Epithelial cell of esophagus (primary cell): ENCODE measurements at places on chromosomes 16 and 17.
A peak's percentile ranks its signal among the peaks of the same experiment; 100 is the strongest.

DNA sequence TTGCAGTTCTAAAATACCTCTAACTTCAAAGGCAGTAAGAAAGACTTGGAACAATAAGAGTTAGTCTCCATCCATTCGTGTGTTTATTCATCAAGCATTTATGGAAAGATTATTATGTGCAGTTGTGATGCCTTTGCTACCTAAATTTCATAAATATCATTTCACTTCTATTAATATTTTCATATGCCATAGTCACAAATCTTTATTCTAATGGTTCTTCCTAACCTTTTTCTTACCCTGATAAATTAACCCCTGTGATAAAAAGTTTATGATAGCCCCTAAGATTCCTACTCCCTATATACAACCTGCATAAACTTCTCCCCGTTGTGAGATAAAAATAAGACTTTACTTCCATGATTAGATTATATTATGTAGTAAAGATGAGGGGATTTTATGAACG, 94.9 kb downstream of the BRIP1 start:
- DNase-seq: no peak

DNA sequence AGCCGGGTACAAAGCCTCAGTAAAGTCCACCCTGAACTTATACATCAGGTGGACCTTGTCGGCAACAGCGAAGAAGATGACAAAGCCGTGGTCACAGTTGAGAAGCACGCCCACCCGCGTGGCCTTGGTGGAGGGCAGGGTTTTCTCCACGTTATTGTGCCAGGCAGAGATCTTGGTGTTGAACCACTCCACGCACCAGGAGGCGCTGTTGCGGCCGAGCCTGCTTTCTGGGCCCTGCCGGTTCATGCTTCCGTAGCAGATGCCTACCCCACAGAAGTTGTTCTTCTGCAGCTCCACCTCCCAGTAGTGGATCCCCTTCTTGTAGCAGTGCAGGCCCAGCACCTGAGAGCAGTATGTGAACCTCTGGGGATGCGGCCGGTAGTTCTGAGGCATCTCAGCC, 22.1 kb downstream of the TRIM25 start:
- no peak for DNase-seq

DNA sequence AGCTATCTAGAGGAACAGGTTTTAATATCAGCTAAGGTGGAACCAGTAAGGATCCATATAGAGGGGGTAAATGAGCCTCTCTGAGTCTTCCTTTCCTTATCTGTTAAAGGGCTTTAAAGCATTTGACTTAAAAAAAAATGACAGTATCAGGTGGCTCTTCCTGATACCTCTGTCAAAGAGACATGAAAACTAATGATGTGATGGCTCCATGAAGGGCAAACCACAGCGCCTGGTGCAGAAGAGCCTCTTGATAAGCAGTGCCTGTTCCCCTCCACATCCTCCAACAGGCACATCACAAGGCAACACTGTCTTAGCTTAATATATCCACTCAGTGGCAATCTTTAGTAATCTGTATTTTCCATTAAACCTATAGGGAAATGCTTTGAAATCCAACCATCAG, 68.9 kb downstream of the USP31 start:
- DNase-seq: no peak

- no peak for DNase-seq
Measured at GRCh38 chr16:55249936-55250335, 74.1 kb upstream of the IRX6 start.

DNA sequence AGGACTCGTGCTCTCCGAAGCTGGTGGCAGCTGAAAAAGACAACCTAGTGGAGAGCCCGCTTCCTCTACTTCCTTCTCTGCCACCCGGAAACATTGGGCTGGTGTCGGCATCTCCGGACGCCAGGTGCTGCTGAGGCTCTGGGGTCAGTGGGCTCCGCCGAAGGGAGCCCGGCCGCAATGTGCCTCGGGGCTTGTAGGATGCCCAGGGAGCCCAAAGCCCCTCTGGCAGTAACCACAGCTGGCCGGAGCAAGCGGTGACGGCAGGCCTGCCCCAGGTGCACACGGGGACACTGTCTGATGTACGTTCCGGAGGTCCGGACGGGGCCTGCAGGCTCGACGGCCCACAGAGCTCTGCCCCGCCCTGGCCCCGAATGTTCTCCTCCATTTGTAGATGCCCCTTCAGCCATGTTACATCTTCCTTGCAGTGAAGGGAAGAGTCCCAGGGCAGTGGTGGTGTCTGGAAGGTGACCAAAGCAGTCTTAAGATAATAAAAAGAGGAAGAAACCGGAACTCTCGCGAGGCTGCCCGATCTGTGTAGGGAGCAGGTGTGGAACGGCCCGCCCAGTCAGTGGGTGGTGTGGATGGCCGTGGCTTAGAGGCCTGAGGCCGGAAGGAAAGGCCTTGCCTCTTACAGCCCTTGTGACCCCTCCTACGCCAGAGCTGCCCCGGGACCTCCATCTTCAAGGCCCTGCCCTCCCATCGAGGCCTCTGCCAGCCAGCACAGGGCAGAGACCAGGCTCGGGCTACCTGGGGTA, 22.6 kb downstream of the NDUFAF8 start:
- no peak for DNase-seq

DNA sequence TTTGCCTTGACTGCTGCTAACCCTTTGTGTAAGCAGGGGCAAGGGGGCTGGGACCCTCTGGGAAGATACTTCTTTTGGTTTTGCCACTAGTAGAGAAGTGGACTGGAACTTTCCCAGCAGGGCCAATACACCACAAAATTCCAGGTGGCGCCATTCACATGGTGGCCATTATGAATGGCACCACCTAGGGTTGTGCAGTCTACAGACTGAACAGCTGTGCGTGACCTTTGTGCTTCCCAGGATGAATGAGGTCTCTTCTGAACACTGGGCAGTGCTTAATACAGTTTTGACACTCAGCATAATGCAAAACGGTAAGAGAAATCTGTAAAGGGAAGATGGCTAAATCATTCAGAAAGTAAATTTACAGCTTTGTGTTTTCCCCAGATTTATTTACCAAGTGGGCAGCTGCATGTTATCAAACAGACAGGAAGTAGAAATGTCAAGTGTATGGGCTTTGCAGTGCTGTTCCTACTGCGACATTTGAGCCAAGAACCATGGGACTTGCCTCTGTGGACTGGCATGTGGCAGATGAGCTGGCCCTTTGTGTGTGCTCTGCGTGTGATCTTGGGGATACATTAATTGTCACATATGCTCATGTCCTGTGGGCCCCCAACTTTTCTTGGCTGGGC, 9.2 kb downstream of the SYT17 start:
- no peak for DNase-seq

GRCh38 chr17:82924812-82925211, 85.0 kb upstream of the ZNF750 start:
- DNase-seq: peak; percentile 23

DNA sequence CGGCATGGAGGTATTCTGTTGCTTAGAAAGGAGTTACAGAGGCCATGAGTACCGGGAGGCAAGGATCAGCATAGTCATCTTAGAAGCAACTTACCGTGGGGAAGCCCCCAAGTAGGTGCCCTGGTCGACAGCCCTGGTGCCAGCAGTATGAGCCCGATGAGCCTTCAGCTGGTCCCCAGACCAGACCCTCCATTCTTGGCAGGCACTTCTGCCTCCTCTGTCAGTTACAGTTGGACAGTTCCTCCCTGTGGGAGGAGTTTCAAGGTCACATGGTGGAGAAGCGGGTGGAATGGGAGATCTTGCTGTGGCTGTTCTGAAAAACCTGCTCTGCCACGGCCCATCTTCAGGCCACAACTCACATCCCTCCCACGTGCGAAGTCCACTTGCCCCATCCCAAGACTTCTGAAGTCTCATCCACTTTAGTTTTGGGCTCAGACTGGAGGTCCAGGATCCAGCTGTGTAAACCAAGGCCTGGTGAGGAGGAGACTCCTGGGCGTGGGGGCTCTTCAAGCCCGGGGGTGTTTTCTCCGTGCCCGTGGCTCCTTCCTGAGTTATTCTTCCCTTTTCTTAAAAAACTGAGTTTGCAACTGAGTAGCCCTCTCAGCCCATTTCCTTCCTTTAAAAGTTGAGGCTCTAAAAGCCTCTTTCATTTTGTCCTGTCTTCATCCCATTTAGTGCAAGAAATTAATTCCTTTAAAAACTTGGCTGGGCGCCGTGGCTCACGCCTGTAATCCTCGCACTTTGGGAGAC, 133.5 kb downstream of the SEC14L1 start:
- DNase-seq: no peak

- no peak for DNase-seq
Measured at GRCh38 chr16:79897453-79898146, 297.1 kb upstream of the MAF start.

GRCh38 chr16:88466175-88466862, 13.2 kb downstream of the ZFPM1 start:
- DNase-seq: no peak

- peak; percentile 69 for DNase-seq
Measured at GRCh38 chr17:82285141-82285540, 11.6 kb upstream of the CSNK1D start.

DNA sequence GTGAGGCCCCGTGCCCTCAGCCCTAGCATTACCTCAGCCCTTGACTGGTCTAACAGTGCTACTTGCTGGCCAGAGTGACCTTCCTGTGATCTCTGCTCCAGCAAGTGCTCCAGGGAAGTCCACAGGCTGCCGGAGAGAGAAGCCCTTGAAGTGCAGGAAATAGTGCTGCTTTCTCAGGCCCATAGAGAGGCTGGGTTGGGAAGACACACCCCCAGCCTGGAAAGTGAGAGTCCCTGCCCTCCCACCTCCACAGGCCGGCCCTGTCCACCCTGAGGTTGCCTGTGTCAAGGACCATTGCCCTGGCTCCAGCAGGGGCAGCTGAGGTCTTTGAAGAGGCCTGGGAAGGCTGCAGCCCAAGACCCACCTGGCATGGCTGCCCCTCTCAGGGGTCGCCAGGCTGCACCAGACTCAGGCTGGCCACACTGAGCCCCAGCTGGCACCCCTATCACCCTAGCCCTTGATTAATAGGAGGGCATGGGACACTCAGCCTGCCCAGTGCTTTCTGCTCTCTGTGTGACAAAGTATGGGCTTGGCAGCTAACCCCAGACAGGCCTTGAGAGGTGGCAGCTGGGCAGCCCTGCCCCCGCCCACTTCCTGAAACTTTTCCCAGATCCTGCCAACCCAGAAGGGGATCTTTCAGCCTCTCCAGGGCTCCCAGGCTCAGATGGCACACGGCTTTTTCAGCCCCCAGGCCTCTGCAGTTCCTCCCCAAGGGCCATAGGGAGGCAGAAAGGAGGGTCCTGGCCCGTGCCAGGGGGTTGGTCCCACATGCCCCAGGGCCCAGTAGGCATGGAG, 21.7 kb downstream of the ATP6V0D1 start:
- no peak for DNase-seq

DNA sequence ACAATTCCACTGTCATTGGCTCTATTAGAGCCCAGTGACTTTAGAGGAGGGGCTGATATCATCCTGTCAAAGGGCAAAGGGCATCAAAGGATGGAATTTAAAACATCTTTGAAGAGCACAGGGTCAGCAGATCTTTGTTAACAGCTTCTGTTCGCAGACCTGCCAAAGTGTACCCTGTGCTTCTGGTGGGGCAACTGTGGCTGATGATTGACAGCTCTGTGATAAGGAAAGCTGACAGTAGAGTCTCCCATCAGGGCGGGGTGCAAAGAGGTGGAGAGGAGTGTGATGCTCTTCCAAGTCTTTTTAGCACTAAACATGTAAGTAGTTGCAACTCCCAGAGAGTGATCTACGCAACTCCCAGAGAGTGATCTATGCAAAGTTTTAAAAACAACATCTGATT, 742.1 kb upstream of the SOX9 start:
- DNase-seq: no peak

- DNase-seq: no peak
Measured at GRCh38 chr17:4972752-4973151, 5.1 kb upstream of the SPAG7 start.

GRCh38 chr17:31216031-31216751, 80.8 kb downstream of the OMG start:
- DNase-seq: peak; percentile 54

DNA sequence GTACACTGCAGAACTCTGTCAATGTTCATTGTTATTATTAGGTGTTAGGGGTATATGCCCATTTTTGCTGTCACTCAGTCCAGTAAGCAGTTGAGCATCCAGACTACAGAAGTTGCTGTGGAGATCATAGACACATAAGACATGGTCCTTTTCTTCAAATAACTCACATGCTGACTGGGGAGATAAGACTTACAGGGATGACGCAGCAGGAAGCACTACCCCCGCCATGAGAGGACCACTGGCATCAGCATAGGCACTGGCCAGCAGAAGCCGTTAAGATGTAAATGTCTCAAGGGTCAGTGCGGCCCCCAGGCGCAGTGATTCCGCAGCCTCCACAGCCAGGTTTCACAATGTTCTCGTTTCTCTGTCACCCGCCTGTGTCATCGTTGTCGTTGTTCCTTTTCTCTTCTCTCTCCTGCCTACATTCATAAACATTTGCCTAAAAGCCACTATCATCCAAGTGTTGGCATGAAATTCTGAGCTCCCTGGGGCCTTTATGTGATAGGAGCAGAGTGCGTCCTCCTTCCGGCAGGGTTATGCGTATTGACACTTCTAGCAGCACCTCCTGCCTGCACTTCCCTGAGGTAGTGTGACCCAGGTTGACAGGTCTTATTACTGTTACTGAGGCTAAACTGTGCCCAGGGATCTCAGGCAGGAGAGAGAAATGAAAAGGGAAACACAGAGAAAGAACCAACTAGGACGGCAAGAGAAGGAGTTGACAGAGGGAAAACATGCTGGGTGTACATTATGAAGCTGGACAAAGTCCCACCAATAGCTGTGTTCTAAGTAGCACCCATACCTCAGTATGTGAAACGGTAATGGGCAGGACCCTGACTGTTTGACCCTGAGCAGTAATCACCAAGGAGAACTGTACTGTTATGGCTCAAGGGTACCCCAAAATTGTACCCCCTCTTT, 17.9 kb downstream of the TANGO6 start:
- no peak for DNase-seq

- DNase-seq: no peak
Measured at GRCh38 chr16:30481381-30481780, 8.8 kb downstream of the ITGAL start.

DNA sequence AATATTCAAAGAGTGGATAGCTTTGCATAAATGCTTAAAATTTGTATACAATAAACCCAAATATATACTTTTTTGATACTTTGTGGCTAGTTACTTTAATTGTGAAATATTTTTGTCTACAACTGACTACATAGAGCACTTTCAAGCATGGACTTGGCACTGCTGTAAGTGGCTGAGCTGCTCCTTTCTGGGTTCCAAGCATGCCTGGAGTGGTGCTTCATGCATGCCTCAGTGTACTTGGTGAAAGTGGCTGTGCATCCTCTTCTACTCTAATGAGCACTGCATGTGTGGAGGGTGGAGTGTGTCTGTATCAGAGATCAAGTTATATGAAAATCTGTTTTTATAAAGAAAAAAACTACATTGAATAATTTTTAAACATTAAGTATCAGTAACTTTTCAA, 94.1 kb downstream of the OMG start:
- no peak for DNase-seq

- peak; percentile 53 for DNase-seq
Measured at GRCh38 chr16:77206533-77206932, 7.3 kb downstream of the SYCE1L start.
